ENCODE measurements at places on chromosomes 6 and 20.

- no peak for DNase-seq
Measured at GRCh38 chr20:48015141-48015910, 230.0 kb upstream of the SULF2 start.

- no peak for DNase-seq
Measured at GRCh38 chr6:24194978-24195700, 69.1 kb downstream of the NRSN1 start.

GRCh38 chr20:49677777-49678758 is 35.6 kb downstream of the B4GALT5 start:
- DNase-seq, result no peak

DNA sequence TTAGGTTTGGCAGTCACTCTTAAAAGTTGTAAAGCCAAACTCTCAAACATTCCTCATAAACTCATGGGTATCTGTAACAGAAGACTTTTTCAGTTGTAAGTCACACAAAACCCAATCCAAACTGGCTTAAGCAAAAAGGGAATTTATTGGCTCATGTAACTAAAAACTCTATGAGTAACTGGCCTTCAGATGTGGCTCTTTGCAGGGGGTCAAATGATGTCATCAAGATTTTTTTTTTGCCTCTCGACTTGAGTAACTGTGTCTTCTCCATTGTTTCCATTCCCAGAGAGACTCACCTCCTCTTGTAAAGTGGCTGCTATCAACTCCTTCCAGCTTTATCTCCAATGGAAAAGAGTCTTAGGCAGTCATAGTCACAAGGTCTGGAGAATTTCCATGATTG is 645.0 kb downstream of the DHX35 start:
- DNase-seq, result no peak

GRCh38 chr20:62892348-62893304 is 31.0 kb upstream of the TCFL5 start:
- no peak for DNase-seq

DNA sequence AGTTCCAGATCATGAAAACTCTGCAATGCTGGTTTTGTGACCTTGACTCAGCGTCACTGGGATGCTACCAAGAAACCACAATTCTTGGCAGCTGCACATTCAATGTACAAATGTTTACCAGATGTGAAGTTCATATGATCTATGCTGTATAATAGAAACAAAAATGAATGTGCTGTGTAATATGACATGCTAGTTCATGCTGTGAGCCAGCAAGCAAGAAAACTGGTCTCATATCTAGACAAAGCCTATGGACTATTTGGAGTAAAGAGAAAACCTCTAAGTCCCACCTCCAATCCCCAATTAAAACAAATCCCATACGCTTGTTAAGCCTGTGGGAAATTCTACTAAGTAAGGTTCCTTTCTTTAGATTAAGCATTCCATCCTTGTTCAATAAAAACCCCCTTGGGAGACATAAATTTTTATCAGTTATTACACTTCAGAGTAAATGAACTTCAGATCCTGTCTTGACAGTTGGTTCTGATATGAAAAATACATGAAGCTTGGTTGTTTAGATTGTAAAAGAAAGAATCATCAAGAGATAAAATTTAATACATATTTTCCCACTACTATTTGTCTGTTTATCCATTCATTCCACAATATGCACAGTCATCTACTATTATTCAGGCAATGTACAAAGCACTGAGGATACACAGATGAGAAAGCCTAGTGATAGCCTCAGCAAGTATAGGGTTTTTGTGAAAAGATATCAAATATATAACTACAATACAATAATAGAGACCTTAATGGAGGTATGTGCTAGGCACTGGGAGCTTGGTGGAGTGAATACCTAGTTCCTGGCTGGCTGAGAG is 20.1 kb downstream of the COL21A1 start:
- DNase-seq, result no peak

- DNase-seq, result no peak
Measured at GRCh38 chr6:99446076-99446475, 21.0 kb upstream of the PNISR start.

DNA sequence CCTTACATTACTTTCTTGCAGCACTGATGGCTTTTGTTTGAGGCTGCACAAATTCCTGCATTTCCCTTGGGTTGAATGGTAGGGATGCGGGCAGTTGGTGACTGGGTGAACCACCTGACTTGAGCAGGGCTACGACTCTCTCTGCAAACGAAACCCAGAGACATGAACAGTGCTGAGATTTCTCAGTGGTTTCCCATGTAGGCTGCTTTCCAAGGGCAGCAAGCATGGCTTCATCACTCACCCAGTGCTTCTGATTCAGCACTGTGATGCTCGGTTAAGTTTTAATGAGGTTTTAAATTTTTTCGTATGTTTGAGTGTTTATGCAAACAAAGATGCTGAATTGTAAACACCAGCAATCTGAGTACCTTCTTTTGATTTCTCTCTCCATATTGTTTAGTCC is 127.2 kb downstream of the MTHFD1L start:
- DNase-seq, result no peak

DNA sequence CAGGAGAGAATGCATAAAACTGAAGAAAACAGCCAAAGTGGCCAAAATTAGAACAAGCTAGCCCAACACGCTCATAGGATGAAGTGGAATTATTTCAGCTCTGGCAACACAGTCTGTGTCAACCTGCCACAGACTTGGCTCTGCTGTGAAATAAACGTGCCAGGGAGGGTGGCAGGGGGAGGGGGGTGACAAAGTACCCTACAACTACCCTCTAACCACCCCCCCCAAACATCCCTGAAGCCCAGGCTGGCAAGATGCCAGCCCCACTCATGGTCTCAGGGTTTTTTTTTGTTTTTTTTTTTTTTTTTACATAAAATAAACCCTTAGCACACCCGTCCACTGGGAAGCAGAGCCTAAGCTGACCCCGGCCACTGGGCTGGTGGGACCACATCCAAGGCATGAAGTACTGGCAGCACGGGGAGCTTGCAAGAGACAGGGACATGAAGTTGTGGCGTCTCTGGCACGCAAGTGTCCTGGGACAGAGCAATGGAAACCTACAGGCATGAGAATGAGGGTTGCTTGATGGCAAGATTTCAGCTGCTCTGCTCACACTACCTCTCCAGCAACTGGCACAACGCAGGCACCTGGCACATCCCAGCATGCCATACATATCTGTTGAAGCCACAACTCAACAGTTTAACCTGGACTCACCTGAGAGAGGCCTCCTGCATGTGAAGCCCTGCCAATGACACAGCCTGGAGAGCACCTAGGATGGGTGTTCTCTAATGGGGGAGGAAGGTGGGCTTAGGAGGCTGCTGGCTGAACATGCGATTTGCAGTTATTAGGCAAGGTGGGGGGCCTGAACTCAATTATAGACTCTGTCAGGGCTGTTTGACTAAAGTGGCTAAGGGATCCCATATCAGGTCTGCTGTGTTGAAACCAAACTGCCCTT is 76.4 kb downstream of the TRAM2 start:
- no peak for DNase-seq

DNA sequence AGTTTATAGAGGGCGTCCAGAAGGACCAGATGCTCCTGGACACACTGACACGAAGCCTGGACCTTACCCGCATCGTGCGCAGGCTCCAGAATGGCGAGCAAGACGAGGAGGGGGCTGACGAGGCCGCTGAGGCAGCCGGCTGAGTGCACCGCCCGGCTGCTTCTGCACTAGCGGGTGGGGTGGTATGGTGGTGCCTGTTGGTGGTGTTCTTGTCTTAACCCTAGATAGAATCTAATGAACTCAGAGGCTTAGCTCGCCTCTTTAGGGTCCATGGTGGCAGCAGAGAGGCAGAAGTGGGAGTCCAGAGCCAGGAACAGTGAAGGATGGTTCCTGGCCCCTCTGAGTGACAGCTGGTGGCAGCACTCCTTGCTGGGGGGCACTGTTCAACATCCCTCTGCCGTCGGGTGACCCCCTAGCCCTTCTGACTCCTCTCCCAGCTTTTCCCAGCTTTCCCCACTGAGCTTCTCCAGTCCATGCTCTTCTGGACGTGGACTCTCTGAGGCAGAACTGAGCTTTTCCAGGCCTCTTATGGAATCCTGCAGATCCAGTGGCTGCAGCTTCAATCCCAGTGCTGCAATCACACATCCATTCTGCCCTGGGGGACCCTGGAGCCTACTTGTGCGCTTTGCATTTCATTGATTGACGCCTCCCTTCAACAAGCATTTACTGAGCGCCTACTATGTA is 6.2 kb downstream of the GUCA1A start:
- DNase-seq, result no peak

DNA sequence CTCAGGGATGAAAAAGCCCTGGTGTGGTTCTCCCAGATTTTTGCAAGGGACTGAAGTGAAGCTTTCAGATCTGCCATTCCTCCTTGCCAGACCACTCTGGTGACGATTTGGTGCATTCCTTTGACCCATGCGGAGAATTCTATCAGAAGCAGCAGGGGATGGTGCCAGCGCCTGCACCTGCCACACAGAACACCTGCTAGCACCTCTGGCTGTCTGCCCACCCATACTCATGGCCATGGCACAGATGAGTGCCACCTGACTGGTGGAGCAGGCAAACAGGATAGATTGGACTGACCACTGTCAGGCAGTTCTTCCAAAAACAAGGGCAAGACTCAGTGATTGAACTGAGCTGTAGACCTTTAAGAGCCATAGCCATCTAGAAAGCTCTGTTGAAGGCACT is 107.1 kb downstream of the CDYL start:
- no peak for DNase-seq

- DNase-seq, result no peak
Measured at GRCh38 chr6:166553563-166554271, 32.8 kb downstream of the RAMACL start.

- no peak for DNase-seq
Measured at GRCh38 chr20:3275064-3275935, 36.3 kb upstream of the SLC4A11 start.

- no peak for DNase-seq
Measured at GRCh38 chr6:43386492-43386891, 17.0 kb upstream of the ZNF318 start.

DNA sequence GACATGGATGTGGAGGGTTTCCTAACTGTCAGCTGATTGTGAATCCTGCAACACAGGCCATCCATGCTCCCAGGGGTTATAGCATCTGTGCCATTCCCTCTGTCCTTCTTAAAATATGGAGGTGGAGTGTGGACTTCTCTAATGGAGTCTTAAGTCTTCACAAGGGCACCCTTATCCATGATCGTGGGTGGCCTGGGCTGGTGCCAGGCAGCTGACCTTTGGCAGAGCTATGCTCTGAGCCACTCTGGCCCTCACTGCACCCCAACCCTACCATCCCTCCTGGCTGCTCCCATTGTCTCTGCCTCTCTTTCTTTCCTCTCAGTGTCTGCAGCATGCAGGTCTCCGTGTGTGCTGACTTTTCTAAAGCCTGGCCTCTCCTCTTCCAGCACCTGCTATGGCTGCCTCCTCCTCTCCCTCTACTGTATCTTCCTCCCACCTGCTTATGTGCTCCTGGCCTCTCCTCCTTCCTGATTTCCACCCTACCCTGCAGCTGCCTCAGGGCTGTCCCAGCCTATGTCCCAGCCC is 11.2 kb upstream of the PCMTD2 start:
- DNase-seq, result no peak

DNA sequence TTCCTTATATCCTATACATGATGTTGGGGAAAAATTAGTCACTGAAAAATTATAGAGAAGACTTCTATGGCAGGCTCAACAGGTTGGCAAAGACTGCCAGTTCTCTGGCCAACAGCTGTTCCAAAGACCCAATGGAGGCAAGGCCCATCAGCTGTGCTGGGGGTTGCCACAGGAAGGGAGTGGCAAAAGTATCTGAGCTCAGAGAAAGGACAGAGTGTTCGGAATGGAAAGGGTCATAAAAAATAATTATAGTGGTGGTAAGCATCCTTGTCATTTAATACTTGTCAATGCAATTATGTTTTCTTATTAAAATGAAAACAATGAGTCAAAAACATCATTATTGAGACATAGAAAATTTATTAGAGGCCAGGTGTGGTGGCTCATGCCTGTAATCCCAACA is 36.1 kb downstream of the FASTKD5 start:
- no peak for DNase-seq

- no peak for DNase-seq
Measured at GRCh38 chr6:90508753-90509152, 78.1 kb downstream of the MAP3K7 start.

DNA sequence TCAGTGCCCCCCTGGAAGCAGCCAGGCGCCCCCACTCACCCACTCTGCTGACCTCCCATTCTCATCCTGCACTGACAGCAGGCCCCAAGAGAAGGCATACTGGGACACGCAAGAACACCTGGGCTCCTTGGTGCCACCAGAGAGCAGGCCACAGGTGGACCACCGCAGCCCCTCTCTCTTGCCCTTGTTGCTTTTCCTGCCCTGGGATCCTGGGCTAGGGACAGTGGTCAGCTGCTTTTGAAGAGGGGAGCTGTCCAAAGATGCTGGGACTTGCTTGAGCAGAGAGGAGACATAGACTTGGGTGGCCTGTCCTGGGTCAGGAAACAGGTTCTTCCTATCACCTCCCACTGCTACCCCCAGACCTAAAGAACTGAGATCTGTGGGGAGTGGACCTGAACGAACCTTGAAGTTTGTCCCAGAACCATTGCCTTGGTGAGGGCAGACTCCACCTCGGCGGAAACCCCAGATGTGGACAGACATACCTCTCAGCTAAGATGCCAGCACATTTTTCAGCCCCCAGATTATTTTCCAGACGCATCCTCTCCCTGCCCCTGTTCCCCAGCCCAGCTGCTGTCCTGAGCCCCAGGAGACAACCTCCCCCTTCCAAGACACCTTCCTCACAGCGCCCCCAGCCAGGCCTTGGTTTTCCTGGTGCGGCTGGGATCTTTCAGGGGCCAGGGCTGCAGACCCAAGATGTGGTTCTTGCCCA is 1.1 kb downstream of the GLP1R start:
- no peak for DNase-seq

DNA sequence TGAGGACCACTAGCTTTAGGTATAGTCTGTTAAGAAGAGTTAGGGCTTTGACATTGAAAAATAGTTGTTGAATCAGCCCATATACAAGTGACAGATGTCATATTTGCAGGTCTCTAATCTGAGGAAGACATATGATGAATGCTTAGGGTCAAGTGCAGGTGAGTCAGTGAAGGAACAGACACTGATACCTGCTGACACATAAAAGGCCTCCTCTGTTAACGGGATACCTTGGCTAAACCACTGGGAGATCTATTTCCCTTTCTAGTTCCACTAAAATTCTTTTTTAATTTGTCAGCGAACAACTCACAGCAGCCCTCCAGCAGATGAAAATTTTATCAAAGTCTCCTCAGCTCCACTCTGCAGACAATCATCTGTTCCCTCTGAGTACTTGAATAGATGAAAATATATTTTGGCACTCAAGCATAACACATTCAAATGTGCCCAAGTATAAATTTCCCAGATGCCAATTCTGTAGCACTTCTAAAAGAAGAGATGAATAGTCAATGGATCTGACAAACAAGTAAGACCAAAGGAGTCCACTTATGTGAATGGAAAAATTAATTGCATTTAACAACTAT is 154.0 kb downstream of the KIF16B start:
- DNase-seq, result no peak

- DNase-seq, result no peak
Measured at GRCh38 chr6:131967948-131968347, 16.8 kb upstream of the CCN2 start.

- DNase-seq, result no peak
Measured at GRCh38 chr6:67736816-67737215, 898.3 kb upstream of the ADGRB3 start.

- no peak for DNase-seq
Measured at GRCh38 chr20:47765691-47766594, 19.3 kb downstream of the SULF2 start.

- no peak for DNase-seq
Measured at GRCh38 chr20:56574531-56575142, 41.6 kb downstream of the FAM209B start.

Measured in stimulated activated CD8-positive, alpha-beta memory T cell treated with anti-CD3 and anti-CD28 coated beads, Interleukin-4, amount 100 ng/mL, for 1 hour (primary cell).